EL (cell line): ENCODE measurements at places on chromosomes 1 and 21.

DNA sequence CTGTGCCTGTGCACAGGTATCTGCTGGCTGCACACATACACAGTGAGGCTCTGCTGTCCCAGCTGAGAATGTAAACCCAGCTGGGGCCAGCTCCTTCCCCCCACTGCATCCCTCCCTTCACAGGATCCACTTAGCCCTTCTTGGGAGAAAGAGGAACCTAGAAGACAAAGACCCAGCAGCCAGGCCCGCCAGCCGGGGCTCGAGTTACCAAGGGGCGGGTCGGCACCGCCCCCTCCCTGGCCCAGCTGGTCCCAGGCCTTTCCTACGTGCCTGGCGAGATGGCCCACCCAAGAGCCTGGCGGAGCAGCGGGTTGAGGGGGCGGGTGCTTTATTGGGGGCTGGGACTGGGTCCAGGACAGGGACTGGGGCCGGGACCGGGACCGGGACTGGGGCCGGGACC is 2.1 kb downstream of the SH3BGRL3 start:
- DNase-seq, result no peak

DNA sequence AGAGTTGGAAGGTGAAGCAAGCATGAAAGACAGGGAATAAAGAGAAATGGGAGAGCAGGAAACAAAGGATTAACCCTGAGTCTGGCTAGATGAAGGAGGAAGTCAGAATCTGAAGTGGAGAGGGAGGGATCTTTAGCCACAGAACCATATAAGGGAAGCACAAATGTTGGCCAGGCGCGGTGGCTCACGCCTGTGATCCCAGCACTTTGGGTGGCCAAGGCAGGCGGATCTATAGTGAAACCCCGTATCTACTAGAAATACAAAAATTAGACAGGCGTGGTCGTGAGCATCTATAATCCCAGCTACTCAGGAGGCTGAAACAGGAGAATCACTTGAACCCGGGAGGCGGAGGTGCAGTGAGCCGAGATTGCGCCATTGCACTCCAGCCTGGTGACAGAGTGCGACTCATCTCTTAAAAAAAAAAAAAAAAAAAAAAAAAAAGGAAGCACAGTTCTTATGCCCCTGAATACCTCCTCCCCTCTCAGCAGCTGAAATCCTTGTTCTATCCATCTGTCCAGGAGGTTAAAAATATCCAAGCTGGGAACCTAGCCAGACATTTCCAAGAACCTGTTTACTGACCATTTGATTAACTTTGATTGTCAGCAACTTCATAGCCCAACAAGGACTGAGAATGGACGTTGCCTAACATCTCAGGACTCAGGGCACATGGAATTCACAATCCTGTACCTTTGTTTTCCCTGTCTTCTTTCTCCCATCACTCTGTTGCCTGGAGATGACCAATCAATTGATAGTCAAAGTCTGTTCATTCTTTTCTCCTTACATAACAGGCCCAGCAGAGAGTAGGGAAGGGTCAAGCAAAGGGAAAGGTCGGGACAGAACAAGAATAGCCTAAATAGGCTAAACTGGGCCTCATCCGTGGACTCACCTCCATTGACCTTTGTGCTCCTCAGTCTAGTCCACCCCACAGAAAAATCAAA is 10.6 kb downstream of the TXNIP start:
- DNase-seq, result peak; percentile 58

DNA sequence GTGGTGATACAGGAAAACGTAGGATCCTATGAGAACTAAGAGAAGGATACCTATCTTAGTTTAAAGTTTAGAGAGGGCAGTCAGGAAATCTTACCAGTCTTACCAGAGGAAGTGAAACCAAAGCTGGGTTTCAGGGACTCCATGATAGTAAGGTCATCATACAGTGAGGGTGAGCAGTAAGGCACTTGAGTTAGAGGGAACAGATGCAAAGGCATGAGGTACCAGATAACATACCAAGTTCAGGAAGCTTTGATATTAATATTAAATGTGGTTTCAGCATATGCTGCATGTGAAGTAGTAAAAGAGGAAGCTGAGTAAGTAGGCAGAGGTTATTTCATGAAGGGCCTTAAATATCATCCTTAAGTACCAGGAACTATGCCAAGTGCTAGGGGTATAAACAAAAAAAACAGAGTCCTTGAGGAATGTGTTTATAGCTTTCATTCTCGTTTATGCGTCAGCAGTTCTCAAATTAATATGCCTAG is 16.9 kb downstream of the ATG4C start:
- peak; percentile 60 for DNase-seq

- DNase-seq, result peak; percentile 21
These were observed 1.3 kb downstream of the TMEM35B start for GRCh38 chr1:34983700-34984355.

DNA sequence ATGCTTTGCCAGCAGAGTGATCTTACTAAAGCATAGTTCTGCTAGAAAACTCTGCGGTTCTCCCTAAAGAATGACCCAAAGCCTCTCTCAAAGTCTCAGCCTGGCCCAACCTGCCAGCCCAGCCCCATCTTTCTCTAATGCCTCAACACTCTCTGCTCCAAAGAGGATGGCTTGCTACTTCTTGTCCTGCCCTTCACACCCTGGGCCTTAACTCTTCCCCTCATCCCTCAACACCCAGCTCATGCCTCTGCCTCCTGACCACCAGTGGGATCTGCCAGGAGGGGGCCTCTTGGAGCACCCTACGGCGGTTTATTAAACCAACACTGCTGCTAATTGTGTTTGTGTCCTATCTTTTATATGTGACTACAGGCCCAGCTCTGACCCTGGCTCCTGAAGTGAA is 52.4 kb downstream of the CD58 start:
- no peak for DNase-seq

GRCh38 chr1:21586846-21587601 is 77.8 kb downstream of the ALPL start:
- DNase-seq, result peak; percentile 97

DNA sequence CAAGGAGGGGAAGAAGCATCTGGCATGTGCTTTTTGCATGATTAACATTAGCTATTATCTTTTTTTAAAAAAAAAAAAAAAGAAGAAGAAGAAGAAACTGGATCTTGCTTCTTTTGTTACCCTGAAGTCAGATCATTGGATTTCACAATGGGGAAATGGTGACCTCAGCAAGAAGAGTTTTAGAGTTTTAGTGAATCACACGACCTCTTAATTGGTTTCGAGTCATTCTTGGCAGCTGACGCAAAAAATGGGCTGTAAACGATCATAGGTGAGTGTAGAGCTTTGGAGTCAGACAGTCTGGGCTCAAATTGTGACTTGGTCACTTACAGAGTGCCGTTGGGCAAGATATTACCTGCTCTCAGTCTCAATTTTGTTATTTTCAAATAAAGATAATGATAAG is 33.3 kb upstream of the PGBD5 start:
- DNase-seq, result peak; percentile 45

DNA sequence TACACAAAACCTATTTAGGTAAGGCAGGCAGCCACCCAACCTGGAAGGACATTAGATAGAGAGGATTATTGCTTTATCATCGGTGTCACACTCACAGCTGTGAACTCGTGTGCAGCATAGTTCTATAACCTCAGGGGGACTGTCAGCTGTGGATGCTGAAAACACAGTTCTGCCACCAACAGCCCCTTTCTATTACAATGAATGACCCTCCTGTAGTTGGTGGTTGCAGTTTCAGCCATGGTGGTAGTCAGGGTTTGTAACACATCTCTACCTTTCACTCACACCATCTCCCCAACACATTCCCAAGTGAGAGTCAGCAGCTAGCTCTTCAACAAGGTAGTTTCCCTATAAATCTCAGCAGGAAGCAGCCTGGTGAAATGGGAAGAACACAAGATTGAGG is 136.8 kb downstream of the ZC3H11B start:
- DNase-seq, result no peak

- DNase-seq, result peak; percentile 78
These were observed 7.0 kb downstream of the LRRC71 start for GRCh38 chr1:156927215-156928042.

GRCh38 chr1:47411436-47411835 is 4.6 kb upstream of the FOXE3 start:
- DNase-seq, result peak; percentile 77

- no peak for DNase-seq
These were observed 177.7 kb downstream of the KIF26B start for GRCh38 chr1:245332513-245332912.

DNA sequence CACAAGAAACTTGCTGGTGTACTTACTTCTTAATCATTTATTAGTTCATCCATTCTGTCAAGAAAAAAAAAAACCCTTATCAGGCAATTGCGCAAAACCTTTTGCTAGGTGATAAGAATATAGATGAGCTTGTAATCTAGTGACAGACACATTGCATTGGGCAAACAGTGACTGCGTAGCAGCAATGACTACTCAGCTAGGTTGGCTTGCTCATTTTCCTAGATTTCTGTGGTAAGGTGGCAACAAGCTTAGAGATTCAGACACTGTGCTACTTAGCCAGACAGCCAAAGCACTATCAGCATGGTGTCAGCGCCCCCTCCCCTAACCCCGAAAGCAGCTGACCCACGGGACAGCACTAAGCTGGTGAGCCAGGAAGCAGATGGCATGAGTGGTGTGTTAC is 203.1 kb downstream of the BARHL2 start:
- DNase-seq, result no peak
